DMS79 treated with DMSO at 0.1 percent for 48 hours (cell line): ENCODE measurements at places on chromosomes 7 and 10.

DNA sequence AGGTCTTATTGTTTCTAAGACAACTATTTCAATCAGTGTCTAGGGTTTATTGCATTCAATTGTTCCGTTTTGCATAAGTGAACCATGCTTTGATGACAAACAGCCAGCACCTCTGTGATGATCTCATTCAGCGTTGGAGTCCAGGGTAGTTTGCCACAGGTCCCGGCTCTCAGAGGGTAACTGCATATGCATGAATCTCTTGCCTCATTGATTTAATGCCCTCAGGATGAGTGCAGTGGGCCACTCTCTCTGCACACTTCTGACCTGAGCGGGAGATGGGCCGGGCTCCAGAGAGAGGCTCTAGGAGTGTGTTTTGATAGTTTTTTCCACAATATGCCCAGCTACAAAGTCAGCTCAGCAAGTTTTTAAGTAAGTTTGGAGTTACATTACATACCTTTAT lies 83.9 kb downstream of the HECW1 start:
- DNase-seq: no peak

GRCh38 chr10:6657669-6658068 lies 77.6 kb upstream of the PRKCQ start:
- DNase-seq: no peak

- DNase-seq: no peak
Measured at GRCh38 chr10:1646332-1646731, 91.0 kb downstream of the ADARB2 start.

GRCh38 chr7:3146571-3147226 lies 103.0 kb upstream of the CARD11 start:
- DNase-seq: no peak
